ENCODE measurements at places on chromosomes 6 and 20.

DNA sequence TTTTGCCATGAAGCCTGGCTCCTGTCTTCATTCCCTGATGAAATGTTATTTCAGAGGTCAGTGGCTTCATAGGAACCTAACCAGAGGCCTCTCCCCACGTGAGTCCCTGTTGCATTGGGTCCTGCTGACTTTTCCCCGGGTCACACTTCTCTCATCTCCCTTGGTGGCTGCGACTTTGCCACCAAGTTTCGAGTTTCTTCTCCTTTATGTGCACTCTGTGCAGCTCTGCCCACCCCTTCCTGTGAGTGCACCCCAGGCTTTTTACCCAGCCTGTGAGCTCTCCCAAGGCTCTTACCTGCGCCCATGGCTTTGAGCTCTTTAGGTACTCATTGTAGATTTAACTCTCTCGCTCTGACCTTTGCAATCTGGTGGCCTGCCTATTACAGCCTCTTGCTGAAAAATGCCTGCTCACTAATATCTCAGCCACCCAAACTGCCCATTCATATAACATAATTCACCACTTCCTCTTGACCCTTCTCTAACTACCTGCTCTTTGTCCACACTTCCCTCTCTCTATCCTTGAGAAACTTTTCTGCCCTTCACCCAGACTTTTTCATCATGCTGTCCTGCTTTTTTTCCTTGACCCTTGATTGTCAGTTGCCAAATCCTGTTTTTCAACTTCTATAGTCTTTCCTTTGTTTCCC is 105.9 kb downstream of the SASH1 start:
- DNase-seq, result no peak

- no peak for DNase-seq
These were observed 155.2 kb upstream of the PRSS16 start for GRCh38 chr6:27092316-27092692.

GRCh38 chr20:34815636-34816035 is 9.8 kb downstream of the NCOA6 start:
- no peak for DNase-seq

DNA sequence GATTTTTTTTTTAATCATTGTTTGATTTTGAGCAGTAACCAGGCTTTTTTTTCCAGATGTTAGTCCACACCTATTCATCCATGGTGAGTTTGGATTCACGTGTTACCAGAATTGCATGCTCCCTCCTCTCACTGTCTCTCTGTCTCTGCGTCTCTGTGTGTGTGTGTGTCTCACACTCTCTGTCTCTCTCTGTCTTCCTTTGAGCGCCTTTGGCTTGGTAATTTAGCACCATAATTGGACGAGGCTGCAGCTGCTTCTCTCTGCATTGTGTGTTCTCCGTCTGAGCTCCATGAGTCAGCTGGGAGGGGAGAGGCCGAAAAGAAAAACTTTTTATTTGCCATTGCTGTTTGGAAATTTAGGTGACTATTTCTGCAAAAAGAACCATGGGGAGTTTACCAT is 3.4 kb downstream of the TFAP2B start:
- no peak for DNase-seq

- no peak for DNase-seq
These were observed 41.9 kb upstream of the ERVFRD-1 start for GRCh38 chr6:11153447-11153846.

GRCh38 chr6:163354761-163355425 is 59.6 kb upstream of the QKI start:
- DNase-seq, result peak; percentile 45

DNA sequence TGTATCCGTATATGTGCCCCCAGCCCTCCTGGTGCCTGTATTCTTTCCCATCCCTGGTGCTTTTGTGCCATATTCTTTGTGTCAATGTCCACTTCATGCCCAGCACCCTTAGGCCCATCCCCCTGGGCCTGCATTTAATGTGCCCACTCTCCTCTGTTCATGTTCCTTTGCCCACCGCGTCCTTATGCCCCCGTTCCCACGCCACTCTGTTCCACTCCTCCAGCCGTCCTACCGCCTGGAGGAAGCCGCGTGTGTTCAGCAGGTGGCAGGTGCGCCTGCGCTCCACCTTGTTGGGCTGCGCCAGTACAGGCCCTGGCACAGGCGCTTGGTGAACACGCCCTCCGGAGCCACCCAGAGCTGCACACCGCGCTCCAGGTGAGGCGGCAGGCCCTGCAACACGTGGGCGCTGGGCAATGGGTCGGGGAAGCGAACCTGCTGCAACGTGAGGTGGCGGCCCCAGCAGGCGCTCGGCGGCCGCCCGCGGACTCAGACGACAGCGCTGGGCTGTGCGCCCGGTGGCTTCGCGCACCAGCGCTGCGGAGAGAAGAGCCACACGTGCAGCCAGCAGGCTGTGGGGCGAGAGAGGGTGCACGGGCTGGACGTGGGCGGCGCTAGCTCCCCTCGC is 4.0 kb upstream of the FOXS1 start:
- peak; percentile 57 for DNase-seq

GRCh38 chr6:54320871-54321270 is 12.6 kb downstream of the TINAG start:
- no peak for DNase-seq

DNA sequence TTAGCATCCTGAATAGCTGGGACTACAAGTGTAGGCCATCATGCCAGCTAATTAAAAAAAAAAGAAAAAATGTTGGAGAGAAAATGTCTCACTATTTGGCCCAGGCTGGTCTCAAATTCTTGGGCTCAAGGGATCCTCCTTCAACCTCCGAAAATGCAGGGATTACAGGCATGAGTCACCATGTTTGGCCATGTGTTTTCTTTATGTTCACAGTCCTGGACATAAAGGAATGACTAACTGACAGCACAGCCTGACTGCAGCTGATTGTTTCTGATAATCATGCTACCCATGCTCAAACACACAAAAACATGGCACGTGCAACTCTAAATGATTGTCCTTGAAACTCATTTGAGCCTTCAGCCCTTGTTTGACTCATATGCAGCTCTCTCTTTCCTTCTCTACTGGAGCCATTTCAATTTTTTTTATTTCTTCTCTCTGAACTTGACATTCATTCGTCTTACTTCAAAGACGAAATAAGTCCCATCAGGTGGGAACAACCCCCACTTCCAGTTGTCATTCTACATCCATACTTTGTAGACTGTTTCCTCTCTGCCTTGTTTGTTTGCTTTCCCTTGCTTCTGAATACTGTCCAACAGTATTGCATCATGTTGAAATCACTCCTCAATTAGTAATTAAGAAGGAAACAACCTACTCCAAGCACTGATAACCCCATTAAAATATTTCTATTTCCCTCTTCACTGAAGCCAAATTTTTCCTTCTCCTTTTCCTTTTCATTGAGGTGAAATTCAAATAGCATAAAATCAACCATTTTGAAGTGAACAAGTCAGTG is 413.0 kb downstream of the BMP2 start:
- DNase-seq, result no peak

GRCh38 chr6:40584741-40585140 is 2.4 kb downstream of the LRFN2 start:
- no peak for DNase-seq

DNA sequence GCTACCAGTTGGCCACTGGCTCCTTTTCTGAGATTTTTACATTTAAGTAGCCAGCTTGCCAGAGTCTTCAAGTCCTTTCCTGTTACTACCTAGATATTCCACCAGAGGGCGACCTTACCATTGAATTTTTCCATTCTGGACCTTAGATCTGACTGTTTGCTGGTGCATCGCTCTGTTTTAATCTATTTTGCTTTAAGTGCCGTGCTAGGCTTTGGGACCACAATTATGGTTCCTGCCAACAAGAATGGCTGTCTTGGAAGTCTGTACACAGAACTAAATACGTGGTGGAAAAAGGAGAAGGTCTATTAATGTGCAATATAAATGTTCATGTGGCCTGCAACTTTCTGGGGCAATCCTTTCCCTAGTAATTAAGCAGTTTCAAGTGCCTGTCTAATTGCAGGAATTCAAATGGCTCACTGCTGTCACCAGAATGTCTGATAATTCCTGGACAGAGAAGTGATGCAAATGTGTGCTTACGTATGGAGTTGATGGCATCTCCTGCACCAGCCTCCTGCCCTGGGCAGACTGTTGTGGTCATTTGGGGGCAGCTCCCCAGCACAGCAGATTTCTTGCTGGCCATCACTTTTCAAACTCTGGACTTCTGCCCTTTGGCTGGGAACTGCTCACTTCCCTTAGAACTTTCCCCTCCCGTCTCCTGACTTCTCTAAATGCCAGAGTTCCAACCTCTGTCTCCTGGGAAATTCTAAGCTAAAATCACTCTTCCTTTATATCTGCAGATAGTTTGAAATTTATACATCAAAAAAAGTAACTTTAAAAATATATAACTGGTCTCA is 5.6 kb upstream of the HLA-DOA start:
- peak; percentile 92 for DNase-seq

DNA sequence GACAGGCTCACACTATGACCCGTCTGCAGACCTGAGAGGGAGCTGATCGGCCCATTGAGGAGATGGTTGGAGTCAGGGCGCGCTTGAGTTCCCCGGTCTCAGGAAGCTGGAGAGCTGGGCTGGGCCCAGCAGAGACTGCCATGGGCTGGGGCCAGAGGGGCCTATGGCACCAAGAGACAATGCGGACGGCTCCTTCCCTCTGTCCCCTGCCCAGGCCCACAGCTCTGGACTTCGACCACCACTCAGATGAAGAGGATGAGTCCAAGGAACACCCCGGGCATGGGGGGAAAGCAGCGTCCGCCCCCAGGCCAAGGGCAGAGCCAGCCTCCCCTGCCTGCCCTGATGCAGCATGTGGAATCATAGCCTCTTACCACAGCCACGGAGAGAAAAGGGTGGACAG is 40.2 kb upstream of the PHACTR3 start:
- DNase-seq, result no peak

DNA sequence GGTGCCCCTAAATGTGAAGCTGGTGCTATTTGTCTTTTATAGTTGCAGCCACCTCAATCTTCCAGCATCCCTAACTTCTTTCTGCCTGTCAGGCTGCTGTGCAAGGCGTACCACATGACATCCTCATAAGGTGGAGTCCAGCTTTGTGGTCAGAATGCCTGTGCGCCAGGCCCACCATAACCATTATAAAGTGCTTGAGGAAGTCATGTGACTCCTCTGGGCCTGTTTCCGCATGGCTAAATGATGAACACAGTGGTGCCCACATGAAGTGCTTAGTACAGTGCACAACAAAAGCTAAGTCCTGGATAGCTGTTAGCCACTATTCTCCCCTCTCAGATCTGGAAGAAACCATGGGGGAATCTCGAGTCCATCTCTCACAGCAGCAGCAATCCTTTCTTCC is 75.6 kb downstream of the INSM1 start:
- no peak for DNase-seq

DNA sequence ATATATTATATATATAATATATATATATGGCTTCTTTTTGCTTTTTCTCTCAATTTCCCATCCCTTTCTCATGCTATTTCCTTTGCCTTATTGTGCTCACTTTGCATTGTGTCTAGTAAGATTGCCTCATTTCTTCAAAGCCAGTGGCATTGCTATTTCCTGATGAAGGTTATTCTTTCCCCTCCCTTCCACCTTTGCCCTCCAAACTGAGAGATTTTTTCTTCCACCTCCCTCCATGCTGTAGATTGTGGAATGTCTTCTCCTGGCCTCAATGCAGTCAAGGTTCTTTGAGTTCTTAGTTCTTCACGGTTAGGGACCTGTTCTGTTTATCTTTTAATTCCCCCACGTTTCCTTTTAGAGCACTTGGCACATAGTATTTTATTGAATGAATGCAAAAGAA is 17.2 kb downstream of the SH3BGRL2 start:
- peak; percentile 47 for DNase-seq

GRCh38 chr6:30219244-30219643 is 6.0 kb upstream of the TRIM26 start:
- peak; percentile 64 for DNase-seq

DNA sequence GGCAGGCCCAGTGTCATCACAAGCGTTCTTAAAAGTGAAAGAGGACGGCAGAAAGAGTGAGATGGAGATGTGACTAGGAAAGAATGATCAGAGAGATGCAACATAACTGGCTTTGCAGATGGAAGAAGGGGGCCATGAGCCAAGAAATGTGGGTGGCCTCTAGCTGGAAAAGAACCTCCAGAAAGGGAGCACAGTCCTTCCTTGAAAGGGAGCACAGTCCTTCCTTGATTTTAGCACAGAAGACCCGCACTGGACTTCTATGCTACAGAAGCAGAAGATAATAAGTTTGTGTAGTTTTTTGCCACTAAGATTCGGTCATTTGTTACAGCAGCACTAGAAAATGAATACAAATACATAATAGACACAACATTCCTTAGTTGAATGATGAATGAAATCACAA is 7.0 kb upstream of the LZTS3 start:
- DNase-seq, result no peak

DNA sequence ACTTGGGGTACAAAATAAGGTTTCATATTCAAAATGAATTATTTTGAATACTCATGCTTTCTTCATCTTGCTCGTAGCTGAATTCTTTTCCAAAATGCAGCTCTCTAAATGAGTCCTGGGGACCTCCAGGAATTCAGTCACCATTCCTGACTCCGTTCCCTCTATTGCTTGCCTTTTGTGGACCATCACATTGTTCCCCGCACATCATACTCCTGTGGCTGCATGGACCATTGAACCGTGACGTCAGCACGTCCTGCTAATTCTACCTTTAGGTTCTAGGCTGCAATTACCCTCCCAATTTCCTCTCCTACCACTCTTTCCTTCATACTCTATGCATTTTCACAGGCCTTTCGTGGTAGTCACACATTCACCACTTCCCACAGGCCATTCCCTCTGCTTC is 173.1 kb upstream of the ID4 start:
- no peak for DNase-seq

GRCh38 chr20:42313704-42314103 is 695.5 kb upstream of the CHD6 start:
- no peak for DNase-seq

GRCh38 chr6:82240186-82240585 is 7.4 kb downstream of the IBTK start:
- DNase-seq, result no peak

DNA sequence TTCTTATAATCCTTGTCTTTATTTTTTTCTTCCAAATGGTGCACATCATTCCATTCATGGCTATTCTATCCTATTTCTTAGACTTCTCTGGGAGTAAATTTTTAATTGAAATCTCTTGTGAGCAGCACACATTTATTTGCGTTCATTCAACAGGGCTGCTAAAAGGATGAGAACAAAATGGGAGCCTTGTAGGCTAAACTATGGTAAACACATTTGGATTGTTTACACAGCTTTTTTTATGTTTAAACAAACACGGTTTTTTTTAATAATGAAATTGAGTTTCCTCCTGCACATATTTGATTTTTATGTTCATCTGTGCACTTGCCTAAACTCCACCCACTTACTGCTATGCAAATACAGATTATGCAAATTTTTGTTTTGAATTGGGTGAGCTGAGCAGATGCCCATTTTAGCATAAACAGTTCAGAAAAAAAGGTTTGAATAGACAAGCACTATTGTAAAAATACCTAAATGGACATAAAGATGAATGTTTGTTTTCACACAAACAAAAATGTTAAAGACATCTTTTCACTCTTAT is 92.0 kb downstream of the OLIG3 start:
- DNase-seq, result no peak

Measured in stomach (tissue), 19 donors.